ENCODE measurements at places on chromosomes 4 and X. TPM values are rescaled to one million over a fixed set of nuclear protein-coding genes. Genes with fewer than 3 reads are reported as not detected.

UGT2B7 gene
- total RNA-seq = 13.9 TPM

MND1 gene
- total RNA-seq = 1.7 TPM

DNA sequence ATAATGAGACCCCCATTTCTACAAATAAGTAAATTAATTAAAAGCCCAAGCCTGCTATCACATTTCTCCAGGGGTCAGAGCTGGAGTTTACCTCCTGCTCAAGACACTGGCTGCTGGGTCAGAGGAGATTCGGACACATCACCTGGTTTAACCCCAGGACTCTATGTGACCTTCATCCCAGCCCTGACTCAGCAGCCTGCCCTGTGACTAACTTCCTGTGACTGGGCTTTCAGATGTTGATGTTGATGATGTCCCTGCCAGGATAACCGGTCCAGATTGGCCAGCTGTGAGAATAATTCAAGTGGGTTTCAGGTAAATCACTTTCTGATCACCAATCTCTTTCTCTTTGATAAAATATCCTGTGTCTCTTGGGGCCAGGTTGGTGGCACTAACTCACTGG is 102.4 kb upstream of the MAML3 start:
- no peak for DNase-seq

DNA sequence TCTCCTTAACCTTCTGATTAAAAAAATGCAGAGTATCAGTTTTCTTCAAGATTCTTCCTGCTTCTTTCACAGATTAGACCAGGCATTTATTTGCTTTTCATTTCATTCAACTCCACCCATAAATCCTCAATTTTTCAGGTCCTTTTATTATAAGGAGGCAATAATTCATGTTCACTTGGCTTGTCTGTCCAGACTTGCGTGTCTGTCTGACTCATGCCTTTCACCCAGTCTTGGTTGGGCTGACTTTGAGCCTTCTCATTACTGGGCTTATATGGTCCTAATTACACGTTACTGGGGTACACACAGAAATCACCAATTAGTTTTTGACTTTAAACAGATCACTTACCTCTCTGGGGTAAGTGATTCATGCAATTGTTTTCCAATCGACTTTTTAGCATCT is 48.8 kb upstream of the GALNT7 start:
- no peak for DNase-seq

GRCh38 chr4:127579821-127580220 is 52.9 kb upstream of the INTU start:
- no peak for DNase-seq

UGT2B17 gene
- 4.9 TPM for total RNA-seq

- DNase-seq = no peak
Observed at GRCh38 chr4:68324519-68325262, 25.2 kb downstream of the YTHDC1 start.

DNA sequence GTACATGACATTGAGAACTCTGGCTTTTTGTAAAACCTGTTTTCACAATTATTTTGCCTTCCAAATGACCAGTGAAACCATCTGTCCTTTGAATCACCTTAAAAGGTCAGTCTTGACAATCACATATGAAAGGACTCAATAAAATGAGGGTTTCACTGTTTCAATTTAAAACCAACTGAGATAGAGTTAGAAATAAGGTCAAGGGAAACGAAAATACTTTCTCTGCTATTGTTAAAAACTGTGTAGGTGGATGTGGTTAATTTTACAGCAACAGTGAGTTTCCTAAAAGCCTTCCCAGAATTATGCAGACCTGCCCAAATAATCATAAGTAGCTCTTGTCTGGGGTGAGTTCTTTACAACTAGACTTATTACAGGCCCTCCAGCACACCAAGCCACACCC is 839.9 kb downstream of the RAB28 start:
- DNase-seq = no peak

- no peak for DNase-seq
Observed at GRCh38 chr4:40626183-40626990, 3.3 kb downstream of the RBM47 start.

CSN1S1 gene
- total RNA-seq = not detected

ENPEP gene
- total RNA-seq = 1.8 TPM

RBM46 gene
- total RNA-seq = 1.3 TPM

GRCh38 chrX:3167771-3168170 is 126.5 kb downstream of the ARSF start:
- no peak for DNase-seq

RNF175 gene
- 0.17 TPM for total RNA-seq

All from mucosa of gallbladder (tissue), 1 donor.